Kidney (tissue), 22 donors: ENCODE measurements at places on chromosomes 7 and 10. TPM values are rescaled to one million over a fixed set of nuclear protein-coding genes. Genes with fewer than 3 reads are reported as not detected.
A peak's percentile ranks its signal among the peaks of the same experiment; 100 is the strongest.

GRCh38 chr7:51046103-51046466 is 263.4 kb upstream of the GRB10 start:
- H3K27me3 ChIP-seq: no peaks in the 10 kb centered on the region
- H3K4me1 ChIP-seq: no peaks in the 10 kb centered on the region
- no peak for DNase-seq

DNA sequence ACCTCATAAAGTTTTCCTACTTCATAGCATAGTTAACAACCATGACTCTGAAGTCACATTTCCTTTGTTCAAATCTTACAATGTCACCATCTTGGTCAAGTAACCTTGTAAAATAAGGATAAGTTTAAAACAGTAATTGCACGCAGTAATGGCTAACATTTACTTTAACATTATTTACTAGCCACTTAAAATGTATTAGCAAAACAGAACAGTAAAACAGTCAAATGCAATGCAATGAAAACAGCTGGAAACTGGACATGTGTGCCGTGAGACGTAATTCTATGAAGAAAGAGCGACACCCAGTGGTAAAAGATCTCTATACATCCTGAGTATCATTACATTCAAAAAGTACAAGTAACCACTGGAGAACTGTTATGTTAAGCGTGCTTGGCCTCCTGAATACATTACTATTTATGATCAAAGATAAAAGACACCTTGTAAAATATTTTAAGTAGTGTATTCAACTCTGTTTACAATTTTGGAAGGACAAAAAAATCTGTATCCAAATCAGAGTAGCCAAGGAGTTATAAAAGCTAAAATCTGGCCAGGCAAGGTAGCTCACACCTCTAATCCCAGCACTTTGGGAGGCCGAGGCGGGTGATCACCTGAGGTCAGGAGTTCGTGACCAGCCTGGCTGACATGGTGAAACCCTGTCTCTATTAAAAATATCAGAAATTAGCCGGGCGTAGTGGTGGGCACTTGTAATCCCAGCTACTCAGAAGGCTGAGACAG is 27.2 kb downstream of the ATE1 start:
- peak; percentile 91 for DNase-seq
- H3K36me3 ChIP-seq: peaks cover 5% of the 10 kb centered on the region

- no peaks in the 10 kb centered on the region for H3K36me3 ChIP-seq
- H3K27me3 ChIP-seq: no peaks in the 10 kb centered on the region
- no peak for DNase-seq
- H3K27ac ChIP-seq: no peak overlapping the region
Measured at GRCh38 chr10:30396293-30396692, 37.7 kb upstream of the MAP3K8 start.

GRCh38 chr7:94621120-94621519 is 34.8 kb downstream of the SGCE start:
- no peaks in the 10 kb centered on the region for H3K36me3 ChIP-seq
- no peaks in the 10 kb centered on the region for H3K4me1 ChIP-seq
- H3K4me3 ChIP-seq: no peak overlapping the region
- no peak overlapping the region for H3K27ac ChIP-seq
- no peaks in the 10 kb centered on the region for H3K27me3 ChIP-seq

DNA sequence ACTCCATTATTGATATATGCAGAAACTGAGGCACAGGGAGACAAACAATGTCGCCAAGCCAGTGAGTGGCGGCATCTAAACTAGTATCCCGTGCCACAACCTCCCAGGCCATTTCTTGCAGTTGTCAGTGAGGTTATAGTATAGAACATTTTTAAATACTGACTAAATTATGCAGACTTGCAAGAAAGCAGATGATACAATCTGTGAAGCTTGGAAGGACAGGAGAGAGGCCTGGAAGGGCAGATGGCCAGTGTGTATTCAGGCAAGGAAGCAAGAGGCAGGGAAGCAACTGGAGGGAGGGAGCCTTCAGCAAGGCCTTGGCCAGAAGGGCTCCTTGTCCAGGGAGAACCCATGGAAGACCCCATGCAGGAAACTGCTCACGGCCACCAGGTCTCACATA is 110.3 kb upstream of the APBB1IP start:
- H3K4me1 ChIP-seq: no peaks in the 10 kb centered on the region
- no peak for DNase-seq
- no peaks in the 10 kb centered on the region for H3K36me3 ChIP-seq

Gene PLAC9
- polyA plus RNA-seq: 49.9 TPM

Gene COX19
- polyA plus RNA-seq: 4.8 TPM

Gene CSGALNACT2
- 4.8 TPM for polyA plus RNA-seq

DNA sequence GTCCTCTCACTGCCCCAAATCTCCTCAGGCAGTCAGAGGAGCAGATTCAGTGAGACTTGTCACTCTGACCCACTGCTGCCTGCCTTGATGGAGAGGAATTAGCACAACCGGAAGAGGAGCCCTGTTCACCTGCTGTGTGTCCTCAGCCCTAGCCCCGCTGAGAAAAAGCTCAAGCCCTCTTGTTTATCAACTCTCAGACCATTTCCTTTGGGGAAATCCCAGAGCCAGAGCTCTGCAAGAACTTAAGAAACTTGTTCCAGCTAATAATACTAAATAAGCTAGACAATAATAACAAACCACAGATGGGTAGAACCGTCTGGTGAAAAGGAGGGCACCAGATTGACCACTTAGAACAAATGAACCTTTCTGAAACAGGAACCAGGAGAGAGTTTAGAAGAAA is 37.7 kb upstream of the ITGB1 start:
- H3K4me3 ChIP-seq: no peak overlapping the region
- H3K27ac ChIP-seq: no peak overlapping the region
- no peaks in the 10 kb centered on the region for H3K4me1 ChIP-seq
- no peaks in the 10 kb centered on the region for H3K27me3 ChIP-seq

Gene ITGB1
- polyA plus RNA-seq: 156 TPM

GRCh38 chr10:23438547-23439451 is at the start of gene OTUD1:
OTUD1 (plus strand) TSS chr10:23439075; CDS start chr10:23439458, 383 bp downstream.
- H3K4me3 ChIP-seq: peak within 1 kb of the TSS; percentile 80
- H3K4me1 ChIP-seq: no peaks in the 10 kb centered on the region
- H3K36me3 ChIP-seq: no peaks in the 10 kb centered on the region

DNA sequence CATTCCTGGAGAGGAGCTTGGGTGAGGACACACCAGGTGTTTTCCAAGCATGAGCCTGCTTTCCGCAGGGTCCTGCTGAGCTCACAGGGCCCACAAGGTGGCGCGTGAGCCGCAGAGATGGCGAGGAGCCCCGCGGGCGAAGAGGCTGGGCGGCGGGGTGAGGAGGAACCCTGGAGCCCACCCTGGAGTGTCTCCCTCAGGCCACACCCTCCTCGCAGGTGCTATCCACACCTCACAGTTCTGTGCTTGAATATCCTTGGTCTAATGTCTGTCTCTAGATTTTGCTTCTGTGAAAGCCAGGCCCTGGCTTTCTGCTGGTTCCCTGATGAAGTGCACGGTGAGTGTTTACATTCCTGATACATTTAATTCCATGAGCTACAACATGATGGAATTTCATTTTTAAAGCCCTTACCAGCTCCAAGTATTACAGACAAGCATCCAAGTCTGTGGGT is 433.6 kb downstream of the ACTR3B start:
- no peaks in the 10 kb centered on the region for H3K27me3 ChIP-seq
- H3K27ac ChIP-seq: no peak overlapping the region
- peak; percentile 66 for DNase-seq
- no peaks in the 10 kb centered on the region for H3K4me1 ChIP-seq

DNA sequence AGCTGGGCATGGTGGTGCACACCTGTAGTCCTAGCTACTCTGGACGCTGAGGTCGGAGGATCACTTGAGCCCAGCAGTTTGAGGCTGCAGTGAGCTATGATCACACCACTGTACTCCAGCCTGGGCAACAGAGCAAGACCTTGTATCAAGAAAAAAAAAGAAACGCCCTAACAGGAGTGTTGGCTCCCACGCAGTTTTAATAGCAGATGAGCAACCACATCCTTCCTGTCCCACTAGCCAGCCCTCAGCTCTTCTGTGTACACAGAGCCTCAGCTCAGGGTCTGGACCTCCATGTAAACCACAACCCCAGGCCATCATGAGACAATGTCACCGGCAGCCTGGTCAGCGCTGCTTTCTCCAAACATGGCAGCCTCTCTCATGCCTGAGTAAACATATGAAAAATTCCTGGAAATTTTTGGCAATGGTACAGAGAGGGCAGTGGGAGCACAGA is 108.2 kb downstream of the PIP4K2A start:
- no peak overlapping the region for H3K4me3 ChIP-seq
- H3K36me3 ChIP-seq: no peaks in the 10 kb centered on the region
- no peaks in the 10 kb centered on the region for H3K27me3 ChIP-seq
- peaks cover 6% of the 10 kb centered on the region for H3K4me1 ChIP-seq

GRCh38 chr7:132065989-132066603 is 509.7 kb upstream of the PODXL start:
- H3K27me3 ChIP-seq: no peaks in the 10 kb centered on the region
- no peak for DNase-seq

Gene GCK
- 1.0 TPM for polyA plus RNA-seq

Gene GSTO2
- polyA plus RNA-seq: 56.7 TPM

DNA sequence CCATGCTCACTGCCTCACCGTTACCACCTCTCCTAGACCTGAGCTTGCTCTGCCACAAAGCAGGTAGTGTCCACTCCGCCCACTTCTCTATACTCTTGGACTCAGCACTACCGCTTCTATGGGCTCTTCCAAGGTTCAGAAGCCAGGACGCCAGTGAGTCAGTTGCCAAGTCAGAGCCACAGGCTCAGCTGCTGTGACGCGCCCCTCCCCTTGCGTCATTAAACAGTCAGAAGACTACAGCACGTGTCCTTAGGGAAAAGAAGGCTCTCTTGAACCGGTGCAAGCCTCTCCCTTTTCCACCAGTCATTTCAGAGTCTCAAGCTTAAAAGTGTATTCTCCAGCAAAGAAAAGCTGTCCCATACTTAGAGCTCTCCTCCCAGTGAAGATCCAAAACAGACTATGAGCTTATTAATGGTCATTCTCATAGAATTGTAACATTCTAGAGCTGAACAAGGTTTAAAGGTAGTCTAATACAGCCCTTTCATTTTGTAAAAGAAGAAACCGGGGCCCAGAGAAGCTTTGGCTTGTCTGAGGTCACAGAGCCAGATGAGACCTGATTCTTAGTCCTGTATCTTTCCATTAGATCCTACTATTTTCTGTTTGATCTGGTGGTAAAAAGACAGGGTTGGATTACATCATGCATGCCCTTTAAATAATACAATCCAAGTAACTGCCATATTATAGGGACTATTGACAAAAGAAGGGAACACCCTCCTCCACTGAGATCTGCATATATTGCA is 40.9 kb upstream of the MET start:
- DNase-seq: peak; percentile 65
- H3K4me3 ChIP-seq: no peak overlapping the region
- H3K27me3 ChIP-seq: no peaks in the 10 kb centered on the region
- peak overlapping the region; percentile 67 for H3K27ac ChIP-seq
- H3K4me1 ChIP-seq: peaks cover 5% of the 10 kb centered on the region

Gene KLF14
- polyA plus RNA-seq: 0.13 TPM

GRCh38 chr10:133274751-133275683 is 1.7 kb downstream of the ADAM8 start:
- no peak overlapping the region for H3K27ac ChIP-seq
- no peak overlapping the region for H3K4me3 ChIP-seq
- no peaks in the 10 kb centered on the region for H3K4me1 ChIP-seq
- H3K27me3 ChIP-seq: no peaks in the 10 kb centered on the region
- DNase-seq: peak; percentile 3

DNA sequence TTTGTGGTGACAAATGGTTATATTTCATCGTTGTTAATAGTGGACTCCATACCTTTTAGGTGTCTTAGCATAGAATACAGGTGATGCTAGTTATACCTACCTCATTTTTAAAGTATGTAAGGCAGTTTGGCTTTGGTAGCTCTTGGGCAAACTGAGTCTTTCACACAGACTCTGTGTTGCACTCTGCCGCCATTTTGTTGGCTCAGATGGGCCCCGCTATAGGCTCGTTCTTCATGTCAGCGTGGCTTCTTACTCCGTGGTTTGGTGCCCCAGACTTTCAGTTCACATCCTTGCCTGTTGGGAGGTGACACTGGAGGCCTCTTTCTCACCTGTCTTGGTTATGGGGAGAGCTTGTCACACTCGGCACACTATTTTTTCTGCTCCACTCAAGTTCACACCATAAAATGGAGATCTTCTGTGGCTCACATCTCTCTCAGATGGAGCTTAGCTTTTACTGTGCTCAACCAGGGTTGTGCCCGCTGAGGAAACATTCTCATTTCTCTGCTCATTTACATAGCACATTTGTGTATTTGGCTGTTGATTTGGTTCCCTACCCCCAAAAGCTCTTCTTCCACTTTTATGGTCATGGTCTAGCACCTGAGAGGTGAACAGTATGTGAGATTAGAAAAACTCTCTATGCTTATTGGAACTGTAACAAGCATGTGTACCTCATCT is 178.5 kb downstream of the ARID5B start:
- no peaks in the 10 kb centered on the region for H3K27me3 ChIP-seq
- no peak for DNase-seq
- no peaks in the 10 kb centered on the region for H3K36me3 ChIP-seq
- peaks cover 30% of the 10 kb centered on the region for H3K4me1 ChIP-seq
- no peak overlapping the region for H3K4me3 ChIP-seq
- no peak overlapping the region for H3K27ac ChIP-seq

DNA sequence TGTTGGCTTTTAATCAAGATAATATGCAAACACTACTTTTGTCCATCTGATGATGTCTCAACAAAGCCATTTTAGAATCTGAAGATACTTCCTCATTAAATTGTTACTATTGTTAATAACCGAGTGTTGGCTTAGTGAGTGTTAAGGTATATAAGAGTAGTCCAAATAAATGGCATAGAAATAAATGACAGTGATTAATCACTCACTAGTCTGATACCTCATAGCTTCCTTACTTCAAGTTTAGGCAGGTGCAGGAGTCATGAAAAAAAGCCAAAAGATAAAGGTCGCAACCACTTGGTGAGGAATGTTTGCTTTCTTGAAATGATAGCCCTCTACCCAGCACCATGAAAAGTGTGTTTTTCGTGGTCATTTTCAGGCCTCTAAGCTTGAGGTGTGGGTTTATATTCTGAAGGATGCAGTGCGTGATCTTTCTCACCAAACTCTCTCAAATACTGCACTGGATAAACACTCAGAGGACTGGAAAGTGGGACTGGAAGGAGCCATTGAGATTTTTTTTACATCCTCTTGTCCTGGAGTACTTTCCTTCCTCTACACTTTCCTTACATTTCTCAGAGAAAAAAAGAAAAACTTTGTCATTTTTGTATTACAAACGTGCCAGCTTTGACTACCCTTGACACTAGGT is 138.1 kb downstream of the KIAA1217 start:
- DNase-seq: no peak
- H3K27me3 ChIP-seq: no peaks in the 10 kb centered on the region
- H3K4me1 ChIP-seq: peaks cover 11% of the 10 kb centered on the region
- no peak overlapping the region for H3K4me3 ChIP-seq

DNA sequence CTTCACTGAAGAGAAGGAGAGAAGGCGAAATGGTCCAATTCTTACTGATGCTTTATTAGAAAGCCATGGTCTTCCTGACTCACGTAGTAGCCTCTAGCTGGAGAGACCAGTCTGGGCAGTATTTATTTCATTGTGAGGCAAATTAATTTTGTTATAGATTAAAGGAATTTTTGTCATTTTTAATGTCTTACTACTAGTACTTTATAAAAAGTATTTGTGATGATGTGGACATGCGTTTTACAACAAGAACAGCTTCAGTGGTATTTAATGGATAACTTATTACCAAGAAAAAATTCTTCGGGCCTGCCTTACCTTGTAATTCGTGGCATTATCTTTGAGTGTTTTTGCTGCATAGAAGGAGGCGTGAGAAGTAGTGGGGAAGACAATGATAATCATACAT is 339.4 kb upstream of the SHH start:
- H3K27me3 ChIP-seq: no peaks in the 10 kb centered on the region
- H3K36me3 ChIP-seq: no peaks in the 10 kb centered on the region
- no peak overlapping the region for H3K4me3 ChIP-seq
- H3K4me1 ChIP-seq: peaks cover 7% of the 10 kb centered on the region
- DNase-seq: no peak
- no peak overlapping the region for H3K27ac ChIP-seq
